ENCODE measurements at places on chromosomes 16 and 17. TPM values are rescaled to one million over a fixed set of nuclear protein-coding genes. Genes with fewer than 3 reads are reported as not detected.
A peak's percentile ranks its signal among the peaks of the same experiment; 100 is the strongest.

- DNase-seq: no peak
Measured at GRCh38 chr17:51180486-51180885, 14.3 kb downstream of the NME2 start.

The TEDC2 gene
- not detected for total RNA-seq

- DNase-seq: no peak
Measured at GRCh38 chr16:13437413-13437795, 482.6 kb upstream of the ERCC4 start.

DNA sequence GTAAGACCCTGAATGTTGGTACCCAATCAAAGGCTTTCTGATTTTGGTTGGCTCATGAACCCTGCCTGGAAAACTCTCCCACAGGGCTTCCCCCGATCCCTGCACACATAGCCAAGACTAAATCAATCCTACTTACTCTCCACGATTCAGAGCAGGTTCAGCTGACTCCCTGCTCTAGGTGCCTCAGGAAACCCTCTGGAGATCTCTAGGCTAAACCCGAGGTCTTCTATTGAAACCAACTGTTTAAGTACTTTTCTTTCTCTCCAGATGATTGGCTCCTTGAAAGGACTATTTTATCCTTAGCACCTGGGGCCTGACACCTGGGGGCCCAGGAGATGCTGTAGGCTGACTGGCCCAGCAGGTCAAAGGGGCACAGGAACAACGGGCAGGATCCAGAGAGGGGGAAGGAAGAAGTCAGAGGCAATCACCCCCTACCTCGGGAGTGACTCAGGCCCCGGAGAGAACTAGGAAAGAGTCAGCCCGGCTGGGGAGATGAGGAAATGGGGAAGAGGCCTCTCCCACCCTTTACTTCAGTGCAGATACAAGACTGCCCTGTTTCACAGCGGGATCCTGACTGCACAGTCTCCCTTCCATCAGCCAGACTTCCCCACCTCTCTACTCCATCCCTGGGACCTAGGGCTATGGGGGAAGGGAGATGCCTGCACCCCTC is 2.0 kb downstream of the TBC1D10B start:
- no peak for DNase-seq

DNA sequence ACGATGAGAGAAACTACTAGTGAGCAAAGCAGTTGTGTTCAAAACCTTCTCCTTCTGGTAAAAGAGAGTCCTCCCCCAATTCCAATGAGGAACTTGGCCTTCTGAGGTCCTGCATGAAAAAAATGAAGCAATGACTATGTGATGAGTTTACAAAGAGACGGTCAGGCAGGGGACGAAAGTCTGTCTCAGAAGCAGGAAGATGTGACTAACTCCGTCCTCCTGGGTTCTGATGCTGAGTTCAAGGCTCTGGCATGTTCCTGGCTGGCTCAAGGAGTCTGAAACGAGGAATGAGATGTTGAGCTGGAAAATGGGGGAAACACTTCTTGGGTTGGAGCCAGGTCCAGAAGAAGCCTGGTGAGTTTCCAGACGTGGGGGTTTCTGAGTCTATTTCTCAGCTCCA is 129.6 kb downstream of the CPPED1 start:
- no peak for DNase-seq

The SECTM1 gene
- total RNA-seq: 6.3 TPM

The HIGD1B gene
- not detected for total RNA-seq

DNA sequence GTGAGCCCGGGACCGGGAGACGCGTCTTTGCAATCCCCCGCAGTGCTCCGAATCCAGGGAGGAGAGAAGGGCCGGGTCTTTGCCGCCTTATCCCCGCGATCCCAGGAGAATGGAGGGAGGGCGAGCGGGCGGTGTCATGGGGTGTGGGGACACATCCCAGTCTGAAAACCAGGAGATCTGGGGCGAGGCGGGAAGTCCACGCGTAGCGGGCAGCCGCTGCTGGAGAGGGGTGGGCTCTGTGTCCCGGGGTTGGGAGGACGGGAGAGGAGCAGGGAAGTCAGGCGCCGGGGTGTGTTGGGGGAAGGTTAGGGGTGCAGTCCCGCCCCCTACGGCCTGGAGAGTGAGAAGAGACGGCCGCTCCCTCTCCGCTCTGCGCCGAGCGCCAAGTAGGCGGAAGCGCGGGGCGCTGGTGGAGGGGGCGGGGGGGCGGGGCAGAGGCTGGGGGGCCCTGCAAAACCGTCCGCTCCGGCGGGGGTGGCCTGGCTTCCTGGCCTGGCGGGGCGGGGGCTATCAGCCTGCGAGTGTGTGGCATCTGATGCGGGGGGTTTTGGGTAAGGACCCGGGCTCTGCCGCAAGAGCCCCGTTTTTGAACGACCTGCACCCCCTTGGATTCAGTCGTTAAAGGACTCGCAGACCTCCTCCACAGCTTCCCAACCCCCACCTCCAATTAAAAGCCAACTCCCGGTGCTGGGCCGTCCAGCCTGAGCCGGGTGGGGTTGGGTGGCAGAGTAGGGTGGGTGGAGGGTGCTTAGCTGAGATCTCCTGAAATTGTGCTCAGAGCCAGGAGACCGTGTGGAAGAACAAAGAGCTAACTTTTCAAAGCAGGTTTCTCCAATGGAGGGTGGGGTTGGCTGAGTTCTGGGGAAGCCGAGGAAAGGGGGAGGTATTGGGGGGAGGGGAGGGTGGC is 654 bp downstream of the LASP1 start:
- DNase-seq: peak; percentile 72

DNA sequence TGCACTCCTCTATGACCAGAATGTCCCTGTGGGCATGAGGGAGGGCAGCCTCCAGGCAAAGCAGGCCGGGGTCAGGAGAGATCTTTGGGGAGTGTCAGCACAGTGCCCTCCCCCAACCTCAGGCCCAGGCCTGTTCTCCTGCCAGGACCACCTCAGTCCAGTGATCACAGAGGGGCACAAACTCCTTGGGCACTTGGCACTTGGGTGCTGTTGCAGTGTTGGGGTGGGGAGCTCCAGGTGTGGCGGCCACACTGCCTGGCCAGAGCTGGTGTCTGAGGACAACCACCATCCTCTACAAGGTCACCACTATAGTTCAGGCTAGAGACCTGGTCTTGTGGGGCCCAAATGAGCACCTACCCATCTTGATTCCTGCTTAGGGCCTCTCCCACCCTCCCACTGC is 37.2 kb downstream of the SMPD3 start:
- DNase-seq: no peak

DNA sequence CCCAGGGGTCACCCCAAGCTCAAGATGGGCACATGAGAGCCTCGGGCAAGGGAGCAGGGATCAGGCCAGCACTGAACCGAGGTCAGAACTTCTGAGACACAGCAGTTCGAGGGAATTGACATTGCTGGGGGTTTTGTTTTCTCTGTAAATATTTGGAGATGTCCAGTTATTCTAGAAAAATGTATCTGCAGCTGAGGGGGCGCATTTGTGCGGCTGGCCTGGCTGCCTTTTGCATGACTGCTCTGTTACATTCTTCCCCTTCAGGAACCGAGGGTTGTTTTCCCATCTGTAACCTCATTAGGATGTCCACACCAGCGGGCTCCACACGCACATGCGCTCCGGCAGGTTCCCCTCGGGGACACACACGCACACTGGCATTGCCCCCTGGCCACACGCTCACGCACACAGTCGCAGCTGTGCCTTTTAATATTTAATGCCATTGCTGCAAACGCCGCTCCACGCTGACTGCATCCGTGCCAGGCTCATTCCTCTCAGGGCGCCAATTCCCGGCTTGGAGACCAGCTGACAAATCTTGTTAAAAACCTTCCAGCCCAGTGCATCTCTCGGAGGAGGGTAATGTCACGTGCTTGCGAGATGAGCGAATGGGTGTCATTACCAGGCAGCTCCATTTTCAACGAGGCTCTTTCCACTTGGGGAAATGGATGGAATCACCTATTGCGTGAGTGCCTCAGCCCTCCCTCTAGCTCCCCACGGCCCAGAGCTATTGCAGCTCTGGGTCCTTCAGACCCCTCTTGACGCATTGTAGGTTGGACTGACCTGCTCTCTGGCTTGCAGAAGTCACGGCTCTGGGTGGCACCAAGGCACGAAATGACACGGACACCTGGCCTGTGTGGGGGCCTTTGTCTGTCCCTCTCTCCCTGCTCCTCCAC is 13.1 kb downstream of the CCR7 start:
- DNase-seq: peak; percentile 13

The PPP1R1B gene
- total RNA-seq: 38.4 TPM

The PIPOX gene
- not detected for total RNA-seq

GRCh38 chr16:81740169-81740568 is 38.9 kb upstream of the PLCG2 start:
- no peak for DNase-seq

DNA sequence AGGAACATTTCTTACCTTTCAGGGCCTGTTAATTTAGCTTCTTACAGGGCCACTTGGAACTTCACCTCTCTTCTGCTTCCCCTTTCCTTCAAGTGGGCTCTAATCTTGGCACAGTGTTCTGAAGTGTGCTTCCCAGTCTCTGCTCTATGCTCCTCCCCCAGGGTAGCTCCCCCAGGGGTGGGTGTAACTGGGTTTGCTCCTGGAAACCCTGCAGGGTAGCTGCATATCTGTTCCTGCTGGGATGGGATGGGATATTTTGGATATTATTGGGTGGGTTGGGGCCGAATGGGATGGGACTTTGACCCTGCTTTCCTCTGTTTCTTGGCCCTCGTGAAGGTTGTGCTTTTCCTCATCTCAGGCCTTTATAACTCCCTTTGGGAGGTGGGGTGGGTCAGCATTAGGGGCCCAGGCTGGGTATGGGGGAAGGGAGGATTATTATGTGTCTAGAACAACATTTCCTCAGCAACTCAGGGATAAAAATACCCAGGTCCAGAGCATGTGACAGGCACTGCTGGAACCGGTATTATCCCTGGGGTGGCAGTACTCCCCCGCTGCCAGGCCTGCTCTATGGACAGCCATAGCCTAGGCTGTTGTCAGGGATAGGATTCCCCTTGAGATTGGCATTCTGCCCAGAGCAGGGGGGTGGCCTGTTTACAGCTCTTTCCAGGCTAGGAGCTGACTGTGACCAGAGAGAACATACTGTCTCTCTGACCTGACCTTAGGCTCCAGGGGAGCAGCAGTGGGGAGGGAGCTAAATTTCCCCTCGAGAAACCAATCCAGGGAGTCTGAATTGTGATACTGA is 5.0 kb downstream of the NFE2L1 start:
- peak; percentile 75 for DNase-seq

DNA sequence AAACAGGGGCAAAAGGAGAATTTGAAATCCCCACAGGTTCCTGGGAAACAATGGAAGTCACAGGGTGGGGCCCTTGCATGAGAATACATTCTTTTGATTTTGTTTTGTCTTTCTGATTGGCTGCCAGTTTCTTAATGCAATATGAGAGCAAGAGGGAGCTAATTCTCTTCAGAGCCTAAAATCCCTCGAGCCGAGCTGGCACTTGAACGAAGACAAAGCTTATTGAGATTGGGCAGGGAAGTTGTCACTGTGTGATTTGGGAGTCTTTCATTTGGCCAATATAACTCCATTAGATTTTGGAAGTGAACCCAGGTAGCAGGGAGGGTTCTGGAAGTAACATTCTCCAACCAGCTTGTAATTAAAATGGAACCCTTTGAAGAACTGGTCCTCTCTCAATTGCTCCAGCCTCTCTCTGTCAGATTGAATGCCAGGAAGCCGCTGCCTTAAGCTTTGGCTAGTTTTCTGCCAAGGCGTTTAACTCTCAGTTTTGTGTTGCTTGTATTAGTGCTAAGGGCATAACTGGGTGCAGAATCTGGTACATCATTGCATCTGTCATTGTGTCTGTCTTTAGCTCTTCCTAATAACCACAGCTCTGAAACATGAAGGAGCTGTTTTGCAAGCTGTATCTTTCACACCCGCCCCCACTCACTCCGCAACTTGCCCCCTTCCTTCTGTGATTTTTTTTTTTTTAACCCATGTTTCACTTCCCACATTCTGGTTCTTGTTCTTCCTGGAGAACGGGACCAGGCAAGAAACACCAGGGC is 272.0 kb downstream of the MAF start:
- DNase-seq: no peak

DNA sequence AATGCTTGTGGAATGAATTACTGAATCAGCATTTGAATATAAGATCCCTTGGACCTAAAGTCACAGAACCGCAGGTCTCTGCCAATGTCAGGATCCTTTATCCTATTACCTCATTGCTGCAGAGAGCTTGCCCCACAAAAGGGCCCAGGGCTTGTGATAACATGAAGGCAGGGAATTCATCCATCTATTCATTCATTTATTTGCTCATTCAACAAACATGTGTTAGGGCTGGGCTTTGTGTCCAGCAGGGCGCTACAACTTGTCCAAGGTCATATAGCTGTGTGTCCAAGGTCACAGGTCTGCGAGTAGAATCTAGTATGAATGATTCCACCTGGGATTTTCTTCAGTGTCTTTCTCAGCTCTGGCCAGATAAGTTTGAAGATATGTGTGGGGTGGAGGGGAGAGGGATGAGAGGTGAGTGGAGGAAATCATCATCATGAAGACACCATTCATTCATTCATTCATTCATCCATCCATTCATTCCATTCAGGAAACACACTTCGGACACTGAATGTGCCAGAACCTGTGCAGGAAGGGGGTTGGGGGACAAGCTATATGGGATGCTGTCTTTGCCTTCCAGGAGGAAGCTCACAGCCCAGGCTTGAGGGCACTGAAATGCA is 1.3 kb upstream of the UNC45B start:
- DNase-seq: no peak

- DNase-seq: no peak
Measured at GRCh38 chr17:68800751-68801150, 154.4 kb downstream of the ABCA8 start.

The SUZ12 gene
- 10.1 TPM for total RNA-seq

DNA sequence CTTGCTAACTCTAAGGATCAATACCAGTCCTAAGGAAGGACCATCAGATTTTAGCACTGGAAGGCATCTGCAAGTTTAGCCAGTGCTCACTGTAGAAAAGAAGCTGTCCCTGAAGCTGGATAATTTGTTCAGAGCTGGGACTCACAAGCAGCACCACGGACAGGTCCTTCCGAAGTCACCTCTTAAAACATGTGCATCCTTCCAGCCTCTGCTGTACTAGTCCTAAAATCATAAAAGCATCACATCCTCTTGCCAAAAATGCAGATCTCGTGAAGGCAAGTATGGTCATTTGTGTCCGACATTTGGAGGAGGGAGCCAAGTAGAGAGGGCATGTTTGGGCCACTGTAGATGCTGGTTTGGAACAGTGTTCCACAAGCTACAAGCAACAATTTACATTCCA is 506.9 kb downstream of the RBFOX1 start:
- DNase-seq: no peak
